T47D (cell line): ENCODE measurements at places on chromosomes 2 and 18.
A peak's percentile ranks its signal among the peaks of the same experiment; 100 is the strongest.

GRCh38 chr2:123047186-123047585 lies 977.9 kb upstream of the CNTNAP5 start:
- no peak for DNase-seq

GRCh38 chr2:71243634-71244301 lies 16.9 kb upstream of the PAIP2B start:
- no peak for DNase-seq

DNA sequence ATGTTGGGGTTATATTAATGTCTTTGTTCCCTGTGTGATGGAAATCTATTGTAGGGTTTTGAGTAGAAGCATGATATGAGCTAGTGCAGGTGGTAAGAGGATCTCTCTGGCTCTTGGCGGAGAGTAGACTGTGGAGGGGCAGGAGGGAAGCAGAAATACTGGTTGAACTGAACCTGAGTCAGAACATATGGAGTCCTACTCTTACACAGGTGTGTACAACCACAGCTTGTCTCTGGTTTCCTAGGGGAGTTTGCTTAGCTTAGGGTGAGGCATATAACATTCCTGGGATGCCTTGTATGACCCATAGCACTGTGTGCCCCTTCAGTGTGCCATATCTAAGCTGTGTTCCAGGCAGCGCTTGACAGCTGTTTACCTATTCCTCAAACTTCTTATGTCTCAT lies 97.3 kb upstream of the GCFC2 start:
- DNase-seq, result peak; percentile 25

GRCh38 chr18:59742325-59743111 lies 45.3 kb upstream of the CCBE1 start:
- DNase-seq, result peak; percentile 4

GRCh38 chr2:85132397-85132796 lies 795 bp upstream of the TCF7L1 start:
- DNase-seq, result peak; percentile 42
